ENCODE measurements at places on chromosomes 6 and 20. TPM values are rescaled to one million over a fixed set of nuclear protein-coding genes. Genes with fewer than 3 reads are reported as not detected.

- no peak for DNase-seq
- no peaks in the 10 kb centered on the region for H3K36me3 ChIP-seq
- H3K4me3 ChIP-seq = 0 out of 2 replicates have a peak overlapping the region, but pooled peaks have one; percentile 17
- H3K4me1 ChIP-seq = peaks cover 97% of the 10 kb centered on the region
These were observed 8.1 kb downstream of the TFAP2B start for GRCh38 chr6:50826803-50827202.

The TRMT6 gene
- total RNA-seq = 15.5 TPM

- H3K4me3 ChIP-seq = no peak overlapping the region
- no peak overlapping the region for H3K27ac ChIP-seq
- DNase-seq = peak; percentile 52
- peaks cover 12% of the 10 kb centered on the region for H3K4me1 ChIP-seq
These were observed 20.6 kb upstream of the ARHGAP18 start for GRCh38 chr6:129730477-129731165.

- DNase-seq = no peak
- H3K4me3 ChIP-seq = no peak overlapping the region
- peaks cover 19% of the 10 kb centered on the region for H3K27me3 ChIP-seq
- no peak overlapping the region for H3K27ac ChIP-seq
- peaks cover 25% of the 10 kb centered on the region for H3K4me1 ChIP-seq
These were observed 146.0 kb upstream of the AFDN start for GRCh38 chr6:167680605-167681149.

The ALDH8A1 gene
- total RNA-seq = not detected

- no peaks in the 10 kb centered on the region for H3K36me3 ChIP-seq
- H3K4me1 ChIP-seq = peaks cover 11% of the 10 kb centered on the region
- H3K27ac ChIP-seq = no peak overlapping the region
- H3K4me3 ChIP-seq = no peak overlapping the region
- DNase-seq = no peak
These were observed 157.5 kb downstream of the TRMT11 start for GRCh38 chr6:126143761-126144251.

DNA sequence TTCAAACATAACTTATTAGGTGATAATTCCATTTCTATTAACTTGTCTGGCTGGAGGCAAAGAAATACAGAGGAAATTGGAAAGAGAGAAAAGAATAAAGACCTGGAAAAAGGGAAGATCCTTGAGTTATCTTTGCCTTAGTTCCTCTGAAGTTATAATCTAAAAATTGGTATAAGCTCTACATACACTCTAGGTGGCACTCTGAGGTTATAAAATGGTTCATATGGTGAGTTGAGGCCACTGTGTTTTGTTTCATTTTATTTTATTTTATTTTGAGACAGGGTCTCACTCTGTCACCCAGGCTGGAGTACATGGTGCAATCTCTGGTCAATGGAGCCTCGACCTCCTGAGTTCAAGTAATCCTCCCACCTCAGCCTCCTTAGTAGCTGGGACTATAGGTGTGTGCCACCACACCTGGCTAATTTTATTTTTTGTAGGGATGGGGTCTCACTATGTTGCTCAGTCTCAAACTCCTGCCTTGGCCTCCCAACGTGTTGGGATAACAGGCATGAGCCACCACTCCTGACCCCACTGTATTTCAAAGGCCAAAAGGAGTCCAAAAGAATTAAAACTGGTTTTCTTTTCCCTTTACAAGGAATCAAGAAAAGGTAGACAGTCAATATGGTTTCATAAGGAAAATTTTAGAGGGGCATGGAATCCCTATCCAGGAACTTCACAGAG is 19.4 kb downstream of the GPX6 start:
- H3K36me3 ChIP-seq = no peaks in the 10 kb centered on the region
- H3K27ac ChIP-seq = no peak overlapping the region
- DNase-seq = no peak
- no peak overlapping the region for H3K4me3 ChIP-seq
- peaks cover 4% of the 10 kb centered on the region for H3K27me3 ChIP-seq
- no peaks in the 10 kb centered on the region for H3K4me1 ChIP-seq

- H3K36me3 ChIP-seq = no peaks in the 10 kb centered on the region
- no peaks in the 10 kb centered on the region for H3K4me1 ChIP-seq
- H3K27me3 ChIP-seq = no peaks in the 10 kb centered on the region
These were observed 680.4 kb upstream of the IMPG1 start for GRCh38 chr6:76752841-76753240.

The SAPCD1 gene
- total RNA-seq = 3.9 TPM

- no peak overlapping the region for H3K4me3 ChIP-seq
- no peak overlapping the region for H3K27ac ChIP-seq
- no peaks in the 10 kb centered on the region for H3K36me3 ChIP-seq
These were observed 596.1 kb downstream of the QKI start for GRCh38 chr6:164010441-164011103.

DNA sequence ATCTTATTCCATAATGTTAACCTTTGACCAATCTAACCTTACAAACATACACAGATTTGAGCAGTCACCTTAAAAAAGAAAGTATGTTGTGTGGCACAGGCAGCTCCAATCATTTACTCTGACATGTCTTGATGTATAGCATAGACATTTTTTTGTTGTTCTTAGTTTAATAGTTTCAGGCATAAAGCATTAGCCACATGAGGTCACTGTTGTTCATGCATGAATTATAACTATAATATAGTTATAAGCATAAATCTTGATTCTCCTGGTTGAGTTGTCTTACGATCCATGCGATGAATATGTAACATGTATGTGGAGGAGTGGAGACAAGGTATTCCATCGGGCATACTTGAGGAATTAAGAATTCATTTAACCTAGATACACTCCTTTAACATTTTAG is 26.1 kb upstream of the NKAIN2 start:
- H3K36me3 ChIP-seq = no peaks in the 10 kb centered on the region
- no peaks in the 10 kb centered on the region for H3K27me3 ChIP-seq
- no peak overlapping the region for H3K4me3 ChIP-seq
- no peak for DNase-seq
- H3K4me1 ChIP-seq = no peaks in the 10 kb centered on the region

- no peak overlapping the region for H3K27ac ChIP-seq
- no peak overlapping the region for H3K4me3 ChIP-seq
- H3K27me3 ChIP-seq = no peaks in the 10 kb centered on the region
- no peaks in the 10 kb centered on the region for H3K36me3 ChIP-seq
- DNase-seq = peak; percentile 51
These were observed 34.0 kb upstream of the BMP6 start for GRCh38 chr6:7691675-7692452.

DNA sequence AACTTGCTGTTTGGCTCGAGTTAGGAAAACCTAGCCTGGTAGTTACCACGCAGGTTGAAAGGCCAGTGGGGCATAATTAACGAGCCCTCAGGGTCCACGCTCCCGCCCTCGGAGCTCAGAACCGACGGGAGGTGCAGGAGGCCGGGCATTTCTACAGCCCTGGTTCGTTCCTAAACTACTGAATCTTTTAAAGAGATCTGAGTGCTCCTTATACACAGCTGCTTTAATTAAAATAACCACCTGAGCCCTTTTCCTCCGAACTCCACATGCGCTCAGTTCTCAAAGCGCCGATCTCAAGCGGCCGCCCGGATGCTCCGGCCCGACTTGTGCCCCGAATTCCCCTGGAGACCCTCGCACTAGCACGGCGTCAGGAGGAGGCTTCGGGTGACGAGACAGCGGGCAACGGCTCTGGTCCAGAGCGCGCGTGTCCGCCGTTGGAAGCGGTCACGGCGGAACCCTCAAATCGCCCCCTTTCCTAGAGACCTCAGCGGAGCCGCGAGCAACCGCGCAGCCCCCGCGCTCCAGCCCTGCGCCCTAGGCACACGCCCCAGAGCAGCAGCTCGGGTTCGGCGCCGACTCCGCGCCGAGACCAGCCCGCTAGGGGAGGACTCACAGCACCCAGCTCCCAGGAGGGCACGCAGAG is 397 bp downstream of the WDR27 start:
- peaks cover 17% of the 10 kb centered on the region for H3K4me1 ChIP-seq
- peak overlapping the region; percentile 92 for H3K4me3 ChIP-seq
- H3K27ac ChIP-seq = no peak overlapping the region

DNA sequence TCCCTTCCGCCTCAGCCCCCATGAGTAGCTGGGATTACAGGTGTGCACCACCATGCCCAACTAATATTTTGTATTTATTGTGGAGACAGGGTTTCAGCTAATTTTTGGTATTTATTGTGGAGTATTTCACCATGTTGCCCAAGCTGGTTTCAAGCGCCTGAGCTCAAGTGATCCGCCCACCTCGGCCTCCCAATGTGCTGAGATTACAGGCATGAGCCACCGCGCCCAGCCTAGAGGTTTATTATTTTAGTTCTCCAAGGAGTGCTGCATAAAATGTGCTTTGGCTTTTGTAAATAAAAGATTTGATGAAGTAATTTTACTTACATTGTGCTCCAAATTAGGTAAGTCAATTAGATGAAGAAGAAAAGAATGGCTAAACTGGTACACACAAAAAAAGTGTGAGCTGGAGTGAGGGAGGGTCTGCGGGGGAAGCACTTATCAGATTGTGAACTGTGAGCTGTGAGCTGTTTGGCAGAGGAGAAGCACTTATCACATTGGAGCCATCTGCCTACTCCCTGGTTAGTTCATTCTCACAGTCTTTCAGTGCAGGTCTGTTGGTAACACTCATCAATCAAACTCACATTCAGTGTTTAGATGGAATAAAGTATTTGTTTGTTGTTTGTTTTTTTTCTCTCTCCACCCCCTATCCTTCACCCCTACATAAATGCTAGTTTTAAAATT is 398.0 kb downstream of the EPHA7 start:
- no peak overlapping the region for H3K27ac ChIP-seq
- H3K4me3 ChIP-seq = no peak overlapping the region
- no peaks in the 10 kb centered on the region for H3K4me1 ChIP-seq
- DNase-seq = no peak
- H3K27me3 ChIP-seq = no peaks in the 10 kb centered on the region

The PLAGL2 gene
- total RNA-seq = 32.0 TPM

GRCh38 chr6:84657025-84657424 is 107.4 kb downstream of the TBX18 start:
- DNase-seq = no peak
- H3K4me3 ChIP-seq = no peak overlapping the region
- H3K27ac ChIP-seq = no peak overlapping the region
- no peaks in the 10 kb centered on the region for H3K27me3 ChIP-seq

GRCh38 chr6:3231247-3232016 is 4.0 kb upstream of the TUBB2B start:
- H3K4me3 ChIP-seq = peak overlapping the region; percentile 93
- H3K27me3 ChIP-seq = peaks cover 36% of the 10 kb centered on the region
- peaks cover 54% of the 10 kb centered on the region for H3K4me1 ChIP-seq
- peak; percentile 93 for DNase-seq
- no peaks in the 10 kb centered on the region for H3K36me3 ChIP-seq
- peak overlapping the region; percentile 72 for H3K27ac ChIP-seq

The IRAK1BP1 gene
- total RNA-seq = 12.8 TPM

The RAD21L1 gene
- not detected for total RNA-seq

The TGM2 gene
- total RNA-seq = 1.0 TPM

The SLC23A2 gene
- 20.2 TPM for total RNA-seq

DNA sequence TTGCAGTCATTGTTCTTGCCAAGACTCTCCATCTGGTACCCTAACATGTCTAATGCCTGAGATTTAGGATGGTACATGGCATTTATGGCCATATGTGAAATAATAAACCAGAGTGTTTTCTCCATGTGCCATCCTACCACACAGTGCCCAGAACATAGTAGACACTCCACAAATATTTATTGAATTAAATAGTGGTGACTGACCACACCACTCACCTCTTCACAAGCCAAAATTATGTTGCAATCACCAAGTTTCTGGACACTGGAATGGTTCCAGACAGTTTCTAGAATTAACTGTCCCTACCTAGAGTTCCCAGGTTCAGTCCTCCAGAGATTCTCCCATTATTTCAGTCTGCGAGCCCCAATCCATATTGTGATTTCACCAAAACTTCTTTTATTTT is 427.3 kb downstream of the KIF16B start:
- no peak for DNase-seq
- H3K27ac ChIP-seq = no peak overlapping the region
- H3K4me1 ChIP-seq = no peaks in the 10 kb centered on the region
- no peaks in the 10 kb centered on the region for H3K27me3 ChIP-seq

DNA sequence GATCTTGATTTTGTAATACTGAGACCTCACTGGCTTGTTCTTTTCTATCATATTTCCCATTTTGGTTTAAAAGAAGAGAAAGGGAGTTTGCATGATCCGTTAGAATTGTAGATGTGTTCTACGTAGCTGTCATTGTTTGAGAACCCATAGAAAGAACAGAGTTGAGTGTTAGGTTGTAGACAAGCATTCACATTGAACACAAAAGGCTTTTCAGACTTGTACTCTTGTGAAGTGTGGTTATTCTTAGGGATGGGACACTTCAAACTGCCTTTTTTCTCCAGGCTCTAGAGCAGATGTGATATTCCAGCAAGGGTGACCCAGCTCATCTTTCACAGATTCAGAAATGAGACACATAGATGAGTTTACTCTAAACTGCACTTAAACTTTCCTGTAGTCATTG is 19.9 kb downstream of the FOXO3 start:
- H3K27ac ChIP-seq = no peak overlapping the region
- peaks cover 21% of the 10 kb centered on the region for H3K4me1 ChIP-seq
- DNase-seq = no peak
- no peak overlapping the region for H3K4me3 ChIP-seq
- H3K36me3 ChIP-seq = no peaks in the 10 kb centered on the region
- H3K27me3 ChIP-seq = no peaks in the 10 kb centered on the region

The COL19A1 gene
- not detected for total RNA-seq

- no peaks in the 10 kb centered on the region for H3K36me3 ChIP-seq
- H3K27ac ChIP-seq = no peak overlapping the region
- no peak for DNase-seq
- no peaks in the 10 kb centered on the region for H3K27me3 ChIP-seq
- H3K4me1 ChIP-seq = no peaks in the 10 kb centered on the region
These were observed 96.4 kb upstream of the DUSP22 start for GRCh38 chr6:195861-196360.

The BEND6 gene
- total RNA-seq = 6.7 TPM

- no peaks in the 10 kb centered on the region for H3K36me3 ChIP-seq
- peak; percentile 78 for DNase-seq
- H3K27ac ChIP-seq = peak overlapping the region; percentile 100
- peaks cover 18% of the 10 kb centered on the region for H3K4me1 ChIP-seq
These were observed 556 bp upstream of the SCAF8 start for GRCh38 chr6:154732538-154733182.

DNA sequence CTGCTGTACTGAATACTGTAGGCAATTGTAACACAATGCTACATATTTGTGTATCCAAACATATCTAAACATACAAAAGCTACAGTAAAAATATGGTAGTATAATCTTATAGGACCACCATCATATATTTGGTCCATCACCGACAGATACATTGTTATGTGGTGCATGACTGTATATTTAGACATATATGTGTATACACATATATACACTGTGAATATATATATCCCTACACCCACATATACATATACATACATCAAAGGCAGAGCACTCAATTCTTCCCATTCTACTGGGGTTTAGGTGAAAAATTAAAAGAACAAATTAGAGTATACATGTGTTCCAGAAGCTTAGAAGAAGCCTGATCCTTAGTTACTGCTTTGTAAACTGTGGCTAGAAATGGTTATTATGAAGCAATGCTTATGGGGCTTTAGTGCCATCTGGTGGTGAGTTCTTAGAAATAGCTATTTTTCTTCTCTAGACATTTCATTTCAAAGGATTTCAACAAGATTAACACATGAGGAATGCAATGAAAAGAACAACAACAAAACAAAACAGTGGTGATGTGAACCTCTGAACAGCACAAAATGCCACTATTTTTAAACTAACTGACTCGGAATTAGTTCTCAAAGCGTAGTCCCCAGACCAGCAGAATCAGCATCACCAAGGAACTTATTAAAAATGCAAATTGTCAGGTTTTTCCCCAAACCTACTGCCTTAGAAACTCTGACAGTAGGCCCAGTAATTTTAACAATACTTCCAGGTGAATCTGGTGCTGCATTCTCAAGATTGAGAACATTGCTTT is 38.0 kb downstream of the PKHD1 start:
- DNase-seq = peak; percentile 77
- H3K4me3 ChIP-seq = no peak overlapping the region
- no peaks in the 10 kb centered on the region for H3K4me1 ChIP-seq
- H3K36me3 ChIP-seq = no peaks in the 10 kb centered on the region
- H3K27me3 ChIP-seq = no peaks in the 10 kb centered on the region

All from GM23338 (cell line).